ENCODE measurements at places on chromosomes 2 and 18. TPM values are rescaled to one million over a fixed set of nuclear protein-coding genes. Genes with fewer than 3 reads are reported as not detected.

GRCh38 chr2:109523536-109524361 lies 90.0 kb downstream of the SEPTIN10 start:
- no peak for DNase-seq

GRCh38 chr2:6294791-6295190 lies 570.9 kb downstream of the CMPK2 start:
- DNase-seq: no peak

GRCh38 chr2:160294889-160295288 lies 94.8 kb upstream of the ITGB6 start:
- no peak for DNase-seq

DNA sequence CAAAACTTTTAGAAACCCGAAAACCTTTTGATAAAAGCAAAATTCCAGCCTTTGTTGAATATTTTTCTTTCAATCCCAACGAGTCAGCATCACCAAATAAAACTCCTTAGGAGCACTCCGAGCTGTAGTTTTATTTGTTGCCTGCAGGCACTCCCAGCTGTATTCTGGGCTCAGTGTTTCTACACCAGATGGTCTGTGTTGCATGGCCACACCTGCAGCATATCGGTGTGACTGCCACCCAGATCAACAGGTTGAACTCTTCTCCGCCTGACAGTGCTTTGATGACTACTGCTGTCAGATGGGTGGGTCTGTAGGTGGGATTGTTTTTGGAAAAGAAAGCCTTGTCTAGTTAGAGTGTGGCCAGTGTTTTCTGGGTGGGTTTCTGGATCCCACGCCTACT lies 32.7 kb downstream of the APCDD1 start:
- no peak for DNase-seq

DNA sequence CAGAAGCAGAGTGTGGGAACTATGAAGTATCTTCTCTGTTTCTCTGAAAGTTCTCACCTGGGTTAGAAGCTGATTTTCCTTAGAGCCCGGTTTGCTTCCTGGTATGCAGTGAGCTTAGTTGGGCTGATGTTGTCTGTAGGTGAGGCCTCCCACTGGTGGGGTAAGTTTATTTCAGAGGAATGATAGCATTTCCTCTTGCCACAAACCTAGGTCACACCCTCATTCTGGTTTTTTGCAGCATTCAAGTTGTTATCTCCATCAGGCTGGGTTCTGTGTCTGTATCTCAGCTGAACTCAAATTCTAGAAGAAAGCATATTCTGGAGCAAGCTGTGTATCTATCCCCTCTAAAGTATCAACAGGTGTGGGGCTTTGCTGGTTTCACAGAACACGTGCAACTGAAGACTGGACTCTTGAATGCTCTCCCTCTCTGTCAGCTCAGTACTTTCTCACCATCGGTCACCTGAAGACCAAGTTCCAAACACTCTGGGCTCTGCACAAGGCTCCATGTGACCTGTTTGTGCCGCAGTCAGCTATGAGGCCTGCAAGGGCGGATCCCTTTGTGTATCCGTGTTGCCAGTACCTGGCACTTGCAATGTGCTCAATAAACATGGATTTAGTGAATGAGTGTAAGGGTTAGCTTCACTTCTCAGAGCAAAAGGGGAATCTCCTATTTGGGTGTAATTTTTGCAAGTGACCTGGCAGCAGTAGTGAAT lies 49.5 kb upstream of the MBOAT2 start:
- no peak for DNase-seq

GRCh38 chr2:208179028-208179609 lies 10.7 kb downstream of the C2orf80 start:
- DNase-seq: no peak

- no peak for DNase-seq
Observed at GRCh38 chr2:227473122-227473461, 1.1 kb downstream of the AGFG1 start.

GRCh38 chr2:88690591-88691338 lies 708 bp upstream of the RPIA start:
- peak; percentile 72 for DNase-seq

GRCh38 chr18:48962994-48963561 lies 12.3 kb upstream of the SMAD7 start:
- peak; percentile 31 for DNase-seq

Gene CDK5R2
- not detected for total RNA-seq

Gene CRYGD
- not detected for total RNA-seq

Gene STK25
- total RNA-seq: 104 TPM

Gene MAP4K3
- total RNA-seq: 12.5 TPM

Gene CNTNAP5
- not detected for total RNA-seq

Data from activated CD8-positive, alpha-beta T cell treated with anti-CD3 and anti-CD28 coated beads for 36 hours (primary cell).